ENCODE measurements at places on chromosomes 12 and 14.

DNA sequence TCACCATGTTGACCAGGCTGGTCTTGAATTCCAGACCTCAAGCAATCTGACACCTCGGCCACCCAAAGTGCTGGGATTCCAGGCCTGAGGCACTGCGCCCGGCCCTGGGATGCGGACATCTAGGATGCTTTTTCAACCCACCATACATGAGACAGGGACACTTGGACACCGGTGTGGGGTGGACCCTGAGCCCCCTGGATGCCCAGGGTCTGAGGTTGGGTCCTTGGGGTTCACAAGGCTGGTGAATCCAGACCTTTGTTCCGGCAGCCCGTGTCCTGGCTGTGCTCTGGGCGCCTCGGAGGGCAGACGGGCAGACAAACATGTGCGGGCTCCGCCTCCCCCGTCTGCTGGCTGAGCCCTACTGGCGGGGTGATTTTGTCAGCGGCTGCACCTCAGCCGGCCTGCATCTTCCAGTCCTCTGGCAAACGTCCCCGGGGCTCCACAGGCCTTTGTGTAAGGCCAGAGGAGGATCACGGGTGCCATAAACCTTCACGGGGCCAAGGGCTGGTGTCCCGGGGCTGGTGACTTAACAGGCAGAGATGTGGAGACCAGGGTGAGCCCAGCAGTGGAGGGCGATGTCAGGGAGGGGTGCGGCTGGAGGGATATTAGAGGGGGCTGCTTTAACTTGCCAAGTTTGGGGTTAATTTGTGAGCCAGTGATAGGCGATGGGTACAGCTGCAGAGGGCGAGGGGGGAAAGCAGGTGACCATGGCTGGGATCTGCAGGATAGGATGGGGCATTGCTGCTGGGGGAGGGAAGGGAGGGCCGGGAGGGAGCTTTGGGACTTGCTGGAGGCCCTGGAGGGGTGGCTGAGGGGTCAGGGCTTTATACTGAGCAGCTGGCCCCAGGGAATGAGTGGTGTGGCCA, 5.8 kb downstream of the ASPG start:
- no peak for DNase-seq

GRCh38 chr12:46483572-46484395, 111.2 kb upstream of the SLC38A2 start:
- peak; percentile 34 for DNase-seq

DNA sequence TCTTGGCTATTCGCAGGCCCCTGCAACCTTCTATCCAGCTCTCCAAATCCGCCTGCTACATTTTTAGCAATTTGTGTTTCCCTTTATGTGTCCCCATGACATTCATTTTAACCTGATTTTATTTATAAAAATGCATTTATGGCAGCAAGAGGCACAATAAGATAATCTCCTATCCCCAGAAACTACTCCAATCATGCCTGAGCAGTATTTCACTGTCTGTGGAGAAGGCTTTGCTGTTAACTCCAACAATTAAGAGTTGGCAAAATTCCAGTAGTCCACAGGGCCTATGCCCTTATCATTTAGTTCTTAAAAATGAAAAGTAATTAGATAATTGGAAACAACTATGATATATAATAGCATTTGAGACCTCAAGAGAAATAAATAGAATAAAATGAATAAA, 462.4 kb downstream of the TRHDE start:
- DNase-seq, result no peak

DNA sequence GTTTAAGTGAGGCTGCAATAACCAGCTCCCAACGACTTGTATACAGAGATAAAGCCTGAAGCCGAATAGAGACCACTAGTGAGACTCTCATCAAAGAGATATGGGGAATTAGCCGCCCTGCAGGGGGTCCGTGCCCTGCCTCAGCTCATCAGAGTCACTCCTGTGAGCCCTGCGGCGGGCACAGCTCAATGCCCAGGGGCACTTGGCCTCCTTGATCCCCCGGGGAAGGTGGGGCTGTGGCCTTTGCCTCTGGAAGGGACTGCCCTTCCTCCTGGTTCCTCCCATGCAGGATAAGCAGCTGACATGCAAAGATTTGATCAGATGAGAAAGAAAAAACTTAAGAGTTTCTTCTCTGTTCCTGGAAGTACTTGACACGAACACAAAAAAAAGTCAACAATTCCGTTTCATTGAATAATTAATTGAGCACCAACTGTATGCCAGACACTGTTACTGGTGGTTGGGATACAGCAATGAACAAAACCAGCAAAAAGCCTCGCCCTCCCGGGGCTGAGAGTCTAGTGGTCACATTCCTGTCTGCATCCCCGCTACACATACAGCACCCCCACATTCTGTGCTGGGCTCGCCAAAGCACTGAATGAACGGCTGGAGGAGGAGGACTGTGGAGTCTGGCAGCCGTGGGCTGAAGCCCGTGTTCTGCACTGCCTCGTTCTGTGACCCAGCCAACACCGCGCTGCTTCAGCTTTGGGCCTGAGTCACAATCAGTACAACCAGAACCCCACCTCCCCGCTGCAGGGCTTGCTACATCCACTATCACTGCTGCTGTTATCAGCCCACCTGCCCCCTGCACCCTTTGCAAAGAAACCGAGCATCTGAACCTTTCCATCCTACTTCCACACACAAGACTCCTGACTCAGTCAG, 10.3 kb downstream of the TTC7B start:
- DNase-seq, result no peak

- no peak for DNase-seq
These were observed 309.5 kb downstream of the ATXN7L3B start for GRCh38 chr12:74847169-74847568.

DNA sequence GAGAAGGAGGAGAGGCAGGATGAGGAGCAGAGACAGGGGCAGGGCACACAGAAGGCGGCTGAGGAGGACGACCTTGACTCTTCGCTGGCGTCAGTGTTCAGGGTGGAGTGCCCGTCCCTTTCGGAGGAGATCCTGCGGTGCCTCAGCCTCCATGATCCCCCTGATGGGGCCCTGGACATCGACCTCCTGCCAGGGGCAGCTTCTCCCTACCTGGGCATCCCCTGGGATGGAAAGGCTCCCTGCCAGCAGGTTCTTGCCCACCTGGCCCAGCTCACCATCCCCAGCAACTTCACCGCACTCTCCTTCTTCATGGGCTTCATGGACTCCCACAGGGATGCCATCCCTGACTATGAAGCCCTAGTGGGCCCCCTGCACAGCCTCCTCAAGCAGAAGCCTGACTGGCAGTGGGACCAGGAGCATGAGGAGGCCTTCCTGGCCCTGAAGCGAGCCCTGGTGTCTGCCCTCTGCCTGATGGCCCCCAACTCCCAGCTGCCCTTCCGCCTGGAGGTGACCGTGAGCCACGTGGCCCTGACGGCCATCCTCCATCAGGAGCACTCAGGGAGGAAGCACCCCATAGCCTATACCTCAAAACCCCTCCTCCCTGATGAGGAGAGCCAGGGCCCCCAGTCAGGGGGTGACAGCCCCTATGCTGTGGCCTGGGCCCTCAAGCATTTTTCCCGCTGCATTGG, 14.6 kb downstream of the CBLN3 start:
- no peak for DNase-seq

DNA sequence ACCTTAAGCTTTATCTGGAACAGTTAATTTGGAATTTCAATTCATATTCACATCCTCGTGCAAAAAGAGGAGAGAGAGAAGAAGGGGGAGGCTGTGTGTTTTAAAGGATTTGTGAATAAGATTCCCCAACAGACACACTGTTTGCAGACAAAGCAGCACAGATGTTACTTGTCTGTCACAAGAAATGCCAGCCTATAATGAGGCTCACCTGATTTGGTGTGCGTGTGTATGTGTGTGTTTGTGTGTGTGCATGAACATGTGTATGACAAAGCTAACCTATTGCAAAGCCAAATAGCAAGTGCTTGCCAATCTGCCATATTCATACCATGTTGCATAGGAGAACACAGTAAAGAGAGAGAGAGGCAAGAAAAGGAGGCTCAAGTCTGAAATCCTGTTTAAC, 361.6 kb upstream of the NOVA1 start:
- DNase-seq, result no peak

- no peak for DNase-seq
These were observed 67.3 kb upstream of the FBXO33 start for GRCh38 chr14:39499514-39499913.

GRCh38 chr12:2735432-2735831, 59.3 kb upstream of the FKBP4 start:
- no peak for DNase-seq

DNA sequence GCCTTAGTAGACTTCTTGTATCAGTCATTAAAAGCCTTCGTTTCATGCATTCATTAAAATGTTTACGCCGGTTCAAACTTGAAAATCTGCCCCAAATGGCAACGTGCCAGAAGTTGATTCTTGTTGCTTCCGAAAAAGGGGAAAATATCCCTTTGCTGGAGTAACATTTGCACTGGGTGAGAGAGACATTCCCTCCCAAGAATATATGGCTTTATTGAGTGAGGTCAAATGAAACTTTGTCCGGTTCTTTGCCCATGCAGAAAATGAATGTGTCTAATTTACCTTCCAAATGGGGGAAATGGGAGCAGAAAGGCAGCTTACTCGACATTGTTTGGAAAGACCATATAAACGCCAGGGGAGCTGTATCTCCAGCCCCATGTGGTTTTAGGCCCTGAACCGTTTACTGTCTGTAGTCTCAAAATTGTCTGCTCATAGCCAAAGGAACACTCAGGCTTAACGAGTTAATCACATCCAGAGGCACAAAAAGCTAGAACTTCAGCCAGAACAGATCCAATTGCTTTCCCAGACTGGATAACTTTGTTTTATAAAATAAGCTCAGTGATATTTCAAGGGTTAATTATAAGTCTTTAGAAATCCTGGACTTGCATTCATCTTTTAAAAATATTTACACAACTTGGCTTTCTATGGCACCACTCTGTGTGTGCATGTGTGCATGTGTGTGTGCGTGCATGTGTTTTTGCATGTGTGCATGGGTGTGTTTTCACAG, 2.9 kb upstream of the EMP1 start:
- peak; percentile 33 for DNase-seq

GRCh38 chr12:42853370-42854140, 264.0 kb upstream of the PRICKLE1 start:
- no peak for DNase-seq

DNA sequence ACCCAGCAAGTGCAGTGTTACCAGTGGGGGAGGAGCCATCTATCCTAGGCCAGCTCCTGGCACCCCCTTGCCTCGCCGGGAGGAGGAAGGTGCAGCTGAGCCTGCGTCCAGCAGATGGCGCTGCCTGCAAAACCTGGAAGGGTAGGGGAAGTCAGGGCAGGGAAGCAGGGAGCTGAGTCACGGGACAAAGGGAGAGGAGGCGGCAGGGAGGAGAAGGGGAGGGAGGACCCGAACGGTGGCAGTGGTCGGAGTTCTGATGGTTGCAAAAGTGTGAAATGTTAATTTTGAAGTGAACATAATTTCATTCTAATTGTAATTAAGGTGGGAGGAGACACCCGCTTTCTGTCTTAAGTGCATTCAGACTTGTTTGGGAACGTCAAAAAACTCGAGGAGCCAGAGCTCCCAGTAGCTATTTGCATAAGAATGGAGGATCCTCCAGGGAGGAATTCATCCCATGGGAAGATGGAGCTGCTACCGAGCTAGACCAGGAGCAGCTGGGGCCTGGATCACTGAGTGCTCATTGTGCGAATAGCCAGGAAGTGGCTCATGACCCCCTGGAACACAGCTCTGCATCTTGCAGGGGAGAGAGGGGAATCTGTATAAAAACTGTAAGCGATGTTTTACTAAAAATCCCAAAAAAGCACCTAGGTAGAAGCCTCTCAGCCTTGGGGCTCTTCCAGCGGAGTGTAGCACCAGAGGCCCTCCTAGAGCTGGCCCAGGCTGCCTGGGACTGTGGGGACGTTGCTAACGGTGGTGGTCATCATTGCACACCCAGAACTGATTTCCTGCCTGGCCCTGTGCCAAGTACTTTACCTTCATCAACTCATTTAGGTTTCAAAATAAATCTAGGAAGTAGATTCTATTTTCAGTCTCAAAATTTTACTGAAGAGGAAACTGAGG, 59.5 kb downstream of the EMP1 start:
- peak; percentile 96 for DNase-seq

- no peak for DNase-seq
These were observed 14.8 kb downstream of the IRAK3 start for GRCh38 chr12:66203820-66204219.

DNA sequence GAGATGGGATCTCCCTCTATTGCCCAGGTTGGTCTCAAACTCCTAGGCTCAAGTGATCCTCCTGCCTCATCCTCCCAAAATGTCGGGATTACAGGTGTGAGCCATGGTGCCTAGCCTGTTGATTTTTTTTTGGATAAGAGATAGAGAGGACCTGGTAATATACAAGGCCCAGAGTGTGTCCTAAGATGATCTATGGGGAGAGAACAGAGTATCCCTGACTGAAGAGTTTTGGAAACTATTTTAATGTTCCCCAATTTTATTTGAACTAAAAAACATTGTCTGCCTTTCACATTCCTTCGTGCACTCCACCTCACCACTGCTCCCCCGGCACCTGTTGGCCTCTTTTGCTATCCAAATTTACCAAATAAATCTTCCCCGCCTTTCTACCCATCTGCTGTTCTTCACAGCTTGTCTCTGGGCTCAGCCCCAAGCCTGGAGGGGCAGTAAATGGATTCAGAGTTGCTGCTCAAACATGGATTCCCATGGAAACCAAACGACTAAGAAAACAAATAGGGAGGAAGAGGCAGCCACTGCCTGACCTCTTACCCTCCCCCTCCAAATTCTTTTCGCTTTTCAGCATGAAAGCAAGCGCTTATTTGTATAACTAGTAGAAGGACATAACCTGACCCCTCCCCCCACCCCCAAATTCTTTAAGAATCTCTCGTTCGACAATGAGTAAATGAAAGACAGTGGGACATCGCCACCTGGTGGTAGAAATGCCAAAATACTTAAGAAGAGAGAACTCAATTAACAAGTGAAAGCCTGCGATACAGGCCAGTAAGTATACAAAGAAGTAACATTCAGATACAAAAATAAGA, 22.6 kb downstream of the OR10G3 start:
- peak; percentile 67 for DNase-seq

GRCh38 chr12:106910202-106910601, 45.5 kb upstream of the TMEM263 start:
- no peak for DNase-seq

- no peak for DNase-seq
These were observed 80.7 kb downstream of the CMAS start for GRCh38 chr12:22126758-22127157.

GRCh38 chr14:33589334-33589733, 361.5 kb downstream of the EGLN3 start:
- DNase-seq, result peak; percentile 72

DNA sequence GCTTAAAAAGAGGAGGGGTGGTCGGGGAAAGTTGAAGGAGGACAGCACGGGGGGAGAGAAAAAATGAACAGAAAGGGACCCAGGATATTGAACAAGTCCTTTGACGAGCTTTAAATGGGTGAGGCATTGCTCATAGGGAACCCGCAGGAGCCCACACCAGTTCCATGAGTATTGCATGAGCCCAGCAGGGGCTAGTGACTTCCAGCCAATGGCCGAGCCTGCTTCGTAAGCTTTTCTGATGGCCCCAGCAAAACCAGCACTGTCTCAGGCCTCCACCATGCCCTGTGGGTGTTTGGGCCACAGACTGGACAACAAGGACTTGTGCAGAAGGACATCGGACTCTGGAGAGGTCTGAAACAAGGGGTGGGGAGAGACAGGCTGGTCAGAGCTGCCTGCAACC, 109.5 kb downstream of the ZFP36L1 start:
- DNase-seq, result peak; percentile 40

GRCh38 chr14:89435892-89436656, 19.0 kb upstream of the FOXN3 start:
- DNase-seq, result no peak
